Heart left ventricle (tissue), 16 donors: ENCODE measurements at places on chromosomes 13 and 19. TPM values are rescaled to one million over a fixed set of nuclear protein-coding genes. Genes with fewer than 3 reads are reported as not detected.

GRCh38 chr13:49395878-49396380, 47.9 kb downstream of the CAB39L start:
- no peak for DNase-seq

DNA sequence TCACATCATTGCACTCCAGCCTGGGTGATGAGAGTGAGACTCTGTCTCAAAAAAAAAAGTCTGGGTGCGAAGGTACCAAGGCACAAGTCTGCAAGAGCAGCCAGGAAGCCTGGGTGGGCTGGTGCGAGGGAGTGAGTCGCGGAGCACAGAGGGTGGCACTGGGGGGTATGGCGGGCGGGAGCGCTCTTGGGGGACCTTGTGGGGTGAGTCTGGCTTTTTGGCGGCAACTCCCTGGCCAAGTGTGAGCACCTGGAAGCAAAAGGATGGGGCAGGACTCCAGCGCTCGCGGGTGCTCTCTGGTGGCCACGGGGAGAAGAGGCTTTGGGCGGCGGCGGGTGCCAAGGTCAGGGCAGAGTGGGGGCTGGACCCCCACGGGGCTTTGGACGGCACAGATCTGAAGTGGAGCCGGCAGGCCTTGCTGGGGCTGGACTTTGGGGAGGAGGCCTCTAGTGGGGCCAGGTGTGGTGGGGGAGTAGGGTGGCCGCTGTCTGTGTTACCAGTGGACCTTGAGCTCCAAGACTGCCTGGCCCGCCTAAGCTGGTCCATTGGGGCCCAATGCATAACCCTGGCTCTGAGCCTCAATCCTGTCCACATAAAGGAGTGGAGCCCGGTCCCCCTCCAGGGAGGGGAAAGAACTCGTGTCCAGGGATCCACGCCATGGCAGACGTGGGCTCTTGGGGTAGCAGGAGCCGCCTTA, 1.6 kb downstream of the P2RY11 start:
- no peak for DNase-seq

GRCh38 chr13:100608489-100608888, 19.9 kb upstream of the GGACT start:
- no peak for DNase-seq

GRCh38 chr13:50893211-50893852, 16.3 kb upstream of the RNASEH2B start:
- no peak for DNase-seq

The FBN3 gene
- total RNA-seq, result not detected

- no peak for DNase-seq
Measured at GRCh38 chr13:25879466-25879865, 172.3 kb downstream of the SHISA2 start.

GRCh38 chr13:69721631-69722030, 386.0 kb upstream of the ATXN8OS start:
- no peak for DNase-seq

The DACH1 gene
- total RNA-seq, result 3.4 TPM

DNA sequence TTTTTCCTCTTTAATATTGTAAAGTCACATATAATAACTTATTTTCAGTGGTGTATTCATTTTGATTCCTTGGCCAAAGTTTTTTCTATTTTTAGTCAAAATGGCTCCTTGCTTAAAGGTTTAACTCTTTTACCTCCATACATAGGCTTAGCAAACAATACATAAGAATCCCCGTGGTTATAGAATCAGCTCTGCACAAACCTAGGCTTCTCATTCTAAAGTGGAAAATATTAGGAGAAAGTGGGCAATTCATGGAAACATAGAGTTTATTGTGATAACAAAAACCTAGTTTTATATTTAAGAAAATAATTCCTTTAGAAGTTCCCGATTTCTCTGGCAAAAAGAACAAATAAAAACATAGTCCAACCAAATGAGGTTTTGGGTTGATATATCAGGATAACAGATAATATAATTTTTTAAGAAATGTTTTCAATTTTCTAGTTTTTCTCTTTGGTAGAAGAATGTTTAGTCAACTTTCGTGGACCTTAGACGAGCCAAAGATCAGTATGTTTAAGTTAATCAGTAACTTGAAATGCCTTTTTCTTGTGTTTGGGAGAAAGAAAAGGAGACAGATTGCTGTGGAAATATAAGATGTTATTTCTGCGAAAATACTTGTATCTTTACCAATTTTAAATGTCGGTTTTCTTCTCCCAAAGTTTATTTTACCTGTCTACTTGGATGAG, 93.4 kb upstream of the KLF12 start:
- DNase-seq, result no peak

The CPB2 gene
- total RNA-seq, result not detected

GRCh38 chr19:51978882-51979281, 7.8 kb downstream of the ZNF350 start:
- DNase-seq, result no peak

GRCh38 chr19:32392901-32393300, 12.7 kb upstream of the DPY19L3 start:
- DNase-seq, result no peak

The VSTM1 gene
- total RNA-seq, result not detected

The GNA15 gene
- 15.2 TPM for total RNA-seq

DNA sequence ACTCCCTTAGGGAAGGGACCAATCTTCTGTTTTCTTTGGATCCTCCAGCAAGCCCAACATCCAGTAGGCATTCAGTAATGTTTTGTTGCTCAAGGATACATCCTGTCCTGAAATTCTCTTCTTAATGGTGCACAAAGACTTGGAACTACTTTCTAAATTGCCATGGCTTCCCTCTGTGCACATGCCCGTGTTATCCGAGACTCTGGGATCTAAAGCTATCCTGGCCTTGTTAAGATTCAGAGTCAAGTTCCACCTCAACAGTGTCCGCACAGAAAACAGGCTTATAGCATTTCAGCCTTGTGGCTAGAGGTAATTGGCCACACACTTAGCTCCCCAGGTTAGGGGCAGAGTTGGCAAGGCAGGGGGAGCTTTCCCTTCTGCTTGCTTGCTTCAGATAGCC, 71.8 kb downstream of the CBY2 start:
- DNase-seq, result no peak

DNA sequence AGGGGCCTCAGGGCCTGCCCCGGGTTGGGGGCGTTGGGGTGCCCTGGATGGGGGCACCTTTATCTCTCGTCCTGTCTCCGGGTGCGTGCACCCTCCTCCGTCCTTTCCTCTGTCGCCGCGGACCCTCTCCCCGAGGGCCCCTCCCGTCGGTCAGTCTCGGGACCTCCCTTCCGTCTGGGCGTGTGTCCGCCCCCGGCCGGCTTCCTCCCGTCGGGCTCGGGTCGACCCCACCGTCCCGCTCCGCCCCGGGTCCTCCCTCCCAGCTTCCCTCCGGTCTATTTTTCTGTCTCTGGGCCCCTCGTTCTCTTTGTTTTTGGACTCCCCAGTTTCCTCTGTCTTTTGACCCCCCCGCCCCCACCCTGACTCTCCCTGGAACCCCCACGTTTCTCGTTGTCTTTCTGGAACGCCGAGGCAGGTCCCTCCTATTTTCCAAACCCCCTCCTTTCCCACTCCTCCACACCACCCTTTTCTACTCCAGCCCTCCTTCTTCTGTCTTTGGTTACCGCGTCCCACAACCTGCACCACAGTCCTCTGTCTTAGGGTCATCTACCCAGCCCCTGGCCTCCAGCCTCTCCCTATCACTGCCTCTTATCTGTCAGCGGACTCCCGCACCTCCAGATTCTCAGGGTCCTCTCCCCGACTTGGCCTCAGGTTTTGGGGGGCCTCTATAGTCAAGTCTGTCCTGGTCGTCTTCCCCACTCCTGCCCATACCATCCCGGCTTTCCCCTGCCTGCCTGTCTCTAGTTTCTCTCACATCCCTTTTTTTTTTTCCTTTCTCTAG, 757 bp downstream of the EGLN2 start:
- peak; percentile 86 for DNase-seq

GRCh38 chr13:93867481-93867880, 612.0 kb downstream of the DCT start:
- DNase-seq, result no peak

DNA sequence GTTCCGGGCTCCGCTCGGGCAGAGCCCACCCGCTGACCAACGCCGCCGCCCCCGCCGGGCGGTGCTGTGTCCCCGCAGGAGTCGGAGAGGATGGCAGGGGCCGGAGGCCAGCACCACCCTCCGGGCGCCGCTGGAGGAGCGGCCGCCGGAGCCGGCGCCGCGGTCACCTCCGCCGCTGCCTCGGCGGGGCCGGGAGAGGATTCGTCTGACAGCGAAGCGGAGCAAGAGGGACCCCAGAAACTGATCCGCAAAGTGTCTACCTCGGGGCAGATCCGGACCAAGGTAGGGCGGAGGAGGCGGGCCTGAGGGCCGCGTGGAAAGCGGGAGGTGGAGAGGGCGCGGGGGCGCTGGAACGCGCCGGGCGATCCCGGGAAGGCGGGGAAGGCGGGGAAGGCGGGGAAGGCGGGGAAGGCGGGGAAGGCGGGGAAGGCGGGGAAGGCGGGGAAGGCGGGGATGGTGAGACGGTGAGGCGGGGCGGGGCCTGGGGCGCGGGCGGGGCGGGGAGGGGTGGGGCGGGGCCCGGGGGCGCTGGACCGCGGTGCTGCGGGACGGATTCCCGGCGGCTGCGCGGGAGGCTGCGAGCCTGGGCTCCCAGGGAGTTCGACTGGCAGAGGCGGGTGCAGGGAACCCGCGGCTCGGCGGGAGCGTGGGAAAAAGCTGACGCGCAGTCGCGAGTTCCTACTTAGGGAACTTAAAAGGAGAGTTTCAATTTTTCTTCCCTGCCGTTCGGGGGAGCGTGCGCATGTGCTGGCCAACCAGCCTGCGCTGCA, 421 bp downstream of the DGKH start:
- peak; percentile 89 for DNase-seq

The IRGQ gene
- total RNA-seq, result 24.9 TPM
